ENCODE measurements at places on chromosomes 7 and 10. TPM values are rescaled to one million over a fixed set of nuclear protein-coding genes. Genes with fewer than 3 reads are reported as not detected.

CALML5 gene
- total RNA-seq = not detected

GPR85 gene
- total RNA-seq = not detected

SFTPA1 gene
- not detected for total RNA-seq

SYT15B gene
- 4.2 TPM for total RNA-seq

All from A549 treated with CpdA at 1 μM for 4 hours (cell line).